ENCODE measurements at places on chromosomes 16 and 17. TPM values are rescaled to one million over a fixed set of nuclear protein-coding genes. Genes with fewer than 3 reads are reported as not detected.

GRCh38 chr16:10385725-10386516, at the start of gene ATF7IP2:
Gene ATF7IP2, plus strand, starts transcription at chr16:10386061. Its CDS starts 44,560 bp downstream, at chr16:10430621.
- peak within 1 kb of the TSS; percentile 95 for H3K27ac ChIP-seq
- no peaks in the 10 kb centered on the region for H3K4me1 ChIP-seq
- H3K4me3 ChIP-seq, result peak within 1 kb of the TSS; percentile 95
- H3K36me3 ChIP-seq, result peaks cover 11% of the 10 kb centered on the region

The CMTM2 gene
- not detected for total RNA-seq

DNA sequence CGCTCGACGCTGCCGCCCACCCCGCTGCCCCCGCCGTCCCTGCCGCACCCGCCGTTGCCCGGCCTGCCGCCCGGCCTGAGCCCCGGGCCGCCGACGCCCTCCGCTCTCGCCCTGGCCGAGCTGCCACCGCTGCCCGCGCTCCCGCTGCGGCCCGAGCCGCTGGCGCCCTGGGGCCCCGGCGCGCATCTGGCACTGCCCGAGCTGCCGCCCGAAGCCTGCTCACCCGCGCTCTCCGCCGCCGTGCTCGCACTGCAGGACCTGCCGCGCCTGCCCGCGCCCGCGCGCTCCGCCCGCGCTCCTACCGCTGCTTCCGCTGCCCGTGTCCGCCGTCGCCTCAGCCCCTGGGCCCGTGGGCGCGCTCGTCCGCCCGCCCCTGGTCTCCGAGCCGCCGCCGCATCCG, 8.4 kb upstream of the CLDN9 start:
- DNase-seq, result no peak

DNA sequence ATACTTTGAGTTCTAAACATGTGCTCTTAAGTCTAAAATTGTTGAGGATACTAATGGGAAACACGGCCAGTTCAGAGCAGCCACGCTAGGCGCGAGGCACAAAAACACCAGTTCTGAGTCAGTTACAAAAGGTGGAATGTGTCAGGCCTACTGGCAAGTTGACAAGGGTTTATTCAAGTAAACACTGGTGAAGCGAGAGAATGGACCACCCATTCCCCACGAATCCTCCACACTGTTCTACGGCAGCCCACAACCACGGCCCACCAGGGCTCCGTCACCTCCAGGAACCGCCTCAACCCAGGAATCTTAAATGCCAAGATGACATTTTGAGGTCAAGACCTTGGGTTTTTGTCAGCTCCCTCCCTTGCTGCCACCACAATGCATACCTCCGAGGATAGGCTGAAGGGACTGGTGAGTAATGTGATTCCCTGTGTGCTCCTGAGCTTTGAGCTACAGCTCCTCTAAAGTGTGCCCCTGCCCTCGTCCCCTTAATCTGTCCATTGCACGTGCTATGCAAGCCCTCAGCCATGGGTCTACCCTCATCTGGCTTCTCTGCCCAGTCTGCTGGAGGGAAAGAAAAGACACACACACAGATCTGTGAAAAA, 28.5 kb upstream of the TRAP1 start:
- no peaks in the 10 kb centered on the region for H3K4me1 ChIP-seq
- H3K27ac ChIP-seq, result no peak overlapping the region
- H3K4me3 ChIP-seq, result no peak overlapping the region
- peaks cover 92% of the 10 kb centered on the region for H3K36me3 ChIP-seq
- no peak for DNase-seq
- H3K27me3 ChIP-seq, result no peaks in the 10 kb centered on the region

- no peak overlapping the region for H3K27ac ChIP-seq
- H3K36me3 ChIP-seq, result no peaks in the 10 kb centered on the region
- H3K4me3 ChIP-seq, result no peak overlapping the region
- H3K4me1 ChIP-seq, result peaks cover 11% of the 10 kb centered on the region
Measured at GRCh38 chr17:74190154-74190553, 13.3 kb upstream of the RPL38 start.

DNA sequence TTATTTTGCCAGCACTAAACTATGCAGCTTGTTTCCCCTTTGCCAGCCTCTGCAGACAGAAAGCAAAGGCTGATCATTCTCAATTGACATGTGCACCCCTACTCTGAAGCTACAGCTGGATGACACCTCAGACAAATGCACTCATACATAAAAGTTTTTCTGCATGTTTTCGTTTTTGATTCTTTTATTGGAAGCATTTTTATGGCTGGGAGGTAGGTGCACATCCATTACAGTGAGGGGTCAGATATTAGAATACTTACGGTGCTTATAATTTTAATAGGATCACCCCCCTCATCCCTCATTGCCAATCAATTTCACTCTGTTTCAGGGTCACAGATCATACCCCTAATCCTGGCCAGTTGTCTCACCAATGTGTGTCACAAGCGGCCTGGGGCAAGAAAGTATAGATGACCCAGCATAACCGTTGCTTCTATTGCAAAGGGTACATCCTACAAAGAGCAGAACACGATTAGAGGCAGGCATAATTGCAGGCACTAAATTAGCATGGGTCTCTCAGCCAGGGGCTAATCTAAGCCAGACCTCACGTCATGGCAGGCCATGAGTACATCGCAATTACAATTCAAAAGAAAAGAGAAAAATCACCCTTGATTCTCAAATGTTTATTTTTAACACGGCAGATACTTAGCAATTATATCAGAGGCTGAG, 89.5 kb upstream of the SOX9 start:
- no peak for DNase-seq
- no peaks in the 10 kb centered on the region for H3K27me3 ChIP-seq
- H3K36me3 ChIP-seq, result no peaks in the 10 kb centered on the region
- no peak overlapping the region for H3K4me3 ChIP-seq
- no peaks in the 10 kb centered on the region for H3K4me1 ChIP-seq

- no peaks in the 10 kb centered on the region for H3K4me1 ChIP-seq
- peak; percentile 27 for DNase-seq
- H3K36me3 ChIP-seq, result no peaks in the 10 kb centered on the region
- no peak overlapping the region for H3K4me3 ChIP-seq
- H3K27me3 ChIP-seq, result no peaks in the 10 kb centered on the region
Measured at GRCh38 chr17:4913994-4914393, 11.1 kb upstream of the CHRNE start.

DNA sequence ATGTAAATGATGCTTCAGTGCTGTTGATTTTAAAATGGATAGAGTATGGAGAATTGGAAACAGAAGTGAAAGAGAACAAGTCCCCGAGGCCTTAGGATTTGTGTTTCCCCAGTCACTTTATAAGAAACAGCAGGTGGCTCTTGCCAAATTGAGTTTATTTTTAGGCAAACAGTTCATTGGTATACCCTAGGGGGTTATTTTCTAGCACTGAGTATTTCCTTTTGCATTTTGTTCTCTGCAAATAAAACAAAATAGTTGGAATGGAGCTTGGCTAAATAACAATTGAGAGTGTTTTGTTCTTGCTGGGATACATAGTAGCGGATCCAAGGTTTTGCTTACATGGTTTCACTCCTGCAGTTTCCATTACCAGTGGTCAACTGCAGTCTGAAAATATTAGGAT, 591.1 kb upstream of the C16orf82 start:
- no peak overlapping the region for H3K27ac ChIP-seq
- H3K4me1 ChIP-seq, result no peaks in the 10 kb centered on the region
- no peak overlapping the region for H3K4me3 ChIP-seq
- H3K36me3 ChIP-seq, result no peaks in the 10 kb centered on the region

GRCh38 chr16:68131813-68132706, 46.9 kb downstream of the NFATC3 start:
- H3K36me3 ChIP-seq, result no peaks in the 10 kb centered on the region
- H3K4me3 ChIP-seq, result no peak overlapping the region
- peaks cover 25% of the 10 kb centered on the region for H3K4me1 ChIP-seq
- no peak overlapping the region for H3K27ac ChIP-seq
- H3K27me3 ChIP-seq, result no peaks in the 10 kb centered on the region

DNA sequence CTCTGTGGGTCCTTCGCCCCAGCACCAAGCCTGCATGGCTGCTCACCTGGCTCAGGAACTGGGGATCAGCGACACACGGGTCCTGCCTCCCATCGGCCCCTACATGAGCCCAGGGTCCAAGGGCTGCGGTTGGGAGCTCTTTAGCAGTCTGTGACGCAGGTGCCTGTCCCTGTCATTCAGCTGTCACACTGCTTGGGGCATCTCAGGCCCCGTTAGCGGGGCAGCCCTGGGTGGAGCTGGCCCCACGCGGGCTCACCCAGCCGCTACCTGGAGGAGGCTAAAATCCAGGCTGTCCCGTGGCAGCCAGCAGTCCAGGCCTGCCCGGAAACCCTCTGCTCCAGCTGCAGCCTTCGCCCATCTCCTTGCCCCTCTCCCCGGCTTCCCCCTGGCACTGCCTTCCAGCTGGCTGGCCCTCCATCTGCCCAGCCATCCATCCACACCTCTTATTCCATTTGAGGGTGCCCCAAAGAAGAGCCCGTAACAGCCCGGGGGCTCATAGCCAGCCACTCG, 3.3 kb downstream of the GCGR start:
- H3K27me3 ChIP-seq, result peaks cover 74% of the 10 kb centered on the region
- H3K4me1 ChIP-seq, result peaks cover 9% of the 10 kb centered on the region
- no peak overlapping the region for H3K27ac ChIP-seq

The PARN gene
- 33.4 TPM for total RNA-seq

The KRTAP1-5 gene
- total RNA-seq, result not detected

The ARL5C gene
- total RNA-seq, result not detected

The TMEM114 gene
- total RNA-seq, result not detected

- H3K36me3 ChIP-seq, result peaks cover 5% of the 10 kb centered on the region
- H3K27ac ChIP-seq, result no peak overlapping the region
- H3K4me1 ChIP-seq, result peaks cover 51% of the 10 kb centered on the region
- H3K27me3 ChIP-seq, result no peaks in the 10 kb centered on the region
- H3K4me3 ChIP-seq, result no peak overlapping the region
Measured at GRCh38 chr16:54426553-54426849, 139.9 kb upstream of the IRX3 start.

- no peak overlapping the region for H3K4me3 ChIP-seq
- DNase-seq, result no peak
- H3K27me3 ChIP-seq, result peaks cover 9% of the 10 kb centered on the region
- H3K27ac ChIP-seq, result no peak overlapping the region
- peaks cover 10% of the 10 kb centered on the region for H3K4me1 ChIP-seq
- H3K36me3 ChIP-seq, result no peaks in the 10 kb centered on the region
Measured at GRCh38 chr17:81961521-81962498, 823 bp upstream of the NOTUM start.

The WWOX gene
- total RNA-seq, result 15.5 TPM

The EPX gene
- total RNA-seq, result not detected

The KRTAP2-1 gene
- not detected for total RNA-seq

DNA sequence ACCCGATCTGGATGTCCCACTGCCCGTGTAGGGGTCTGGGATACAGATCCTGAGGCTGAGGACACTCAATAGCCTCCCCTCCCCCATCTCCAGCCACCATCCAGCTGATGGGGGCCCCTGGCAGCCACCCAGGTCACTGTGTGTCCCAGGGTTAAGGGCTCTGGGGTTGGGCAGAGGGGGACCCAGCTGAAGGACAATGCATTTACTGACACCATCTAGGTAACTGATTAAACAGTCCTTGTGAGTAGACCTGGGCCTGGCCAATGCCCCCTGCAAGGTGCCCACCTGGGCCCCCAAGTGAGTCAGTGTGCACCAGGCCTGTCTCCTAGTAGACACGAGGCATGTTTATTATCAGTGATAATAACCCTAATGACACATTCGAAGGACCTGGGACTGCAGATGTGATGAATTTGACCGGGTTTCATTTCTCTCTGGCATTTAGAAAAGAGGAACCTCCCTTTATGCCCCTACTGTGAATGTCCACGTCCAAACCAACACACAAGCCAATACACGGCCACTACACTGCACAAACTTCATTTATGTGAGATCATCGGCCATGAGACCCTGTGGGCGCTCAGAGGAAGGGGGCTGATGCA, 261.9 kb upstream of the FOXF1 start:
- H3K4me3 ChIP-seq, result no peak overlapping the region
- H3K27me3 ChIP-seq, result peaks cover 100% of the 10 kb centered on the region
- no peak overlapping the region for H3K27ac ChIP-seq
- DNase-seq, result no peak
- no peaks in the 10 kb centered on the region for H3K4me1 ChIP-seq

DNA sequence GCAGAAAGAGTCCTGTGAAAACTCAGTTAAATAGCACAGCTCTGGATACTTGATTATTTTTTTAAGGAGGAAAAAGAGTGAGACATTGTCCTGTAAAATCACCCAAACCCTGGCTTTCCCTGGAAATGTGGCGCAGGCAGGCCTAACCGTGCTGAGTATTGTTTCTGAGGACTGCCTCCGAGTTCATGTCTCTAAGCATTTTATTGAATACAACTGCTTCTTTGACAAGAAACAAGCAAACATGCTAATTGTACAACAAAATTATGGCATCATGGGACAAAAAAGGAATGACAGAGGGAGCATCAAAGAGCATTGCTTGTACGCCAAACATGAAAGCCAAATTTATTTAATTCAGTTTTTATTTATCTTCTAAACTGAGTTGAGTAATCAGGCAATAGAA, 64.5 kb upstream of the HSBP1 start:
- H3K4me3 ChIP-seq, result no peak overlapping the region
- H3K4me1 ChIP-seq, result no peaks in the 10 kb centered on the region
- H3K36me3 ChIP-seq, result peaks cover 7% of the 10 kb centered on the region
- DNase-seq, result no peak
- no peak overlapping the region for H3K27ac ChIP-seq
- H3K27me3 ChIP-seq, result no peaks in the 10 kb centered on the region

DNA sequence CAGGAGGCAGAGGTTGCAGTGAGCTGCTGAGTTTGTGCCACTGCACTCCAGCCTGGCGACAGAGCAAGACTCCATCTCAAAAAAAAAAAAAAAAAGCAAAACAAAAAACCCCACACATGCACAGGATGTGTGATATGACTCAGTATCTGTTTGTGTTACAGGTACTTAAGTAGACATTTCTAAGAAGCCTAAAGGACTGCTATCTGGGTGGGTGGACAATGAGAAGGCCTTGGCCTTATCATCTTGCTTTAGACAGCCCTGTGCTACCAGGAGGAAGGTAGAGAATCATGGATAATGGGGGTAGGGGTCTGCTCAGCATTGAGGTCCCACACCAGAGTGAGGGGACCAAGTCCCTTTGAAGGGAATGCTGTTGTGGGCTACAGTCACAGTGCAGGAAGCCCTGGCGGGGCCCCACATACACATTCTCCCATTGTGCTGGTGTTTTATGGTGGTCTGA, 26.7 kb downstream of the PLD6 start:
- H3K36me3 ChIP-seq, result peaks cover 72% of the 10 kb centered on the region
- no peaks in the 10 kb centered on the region for H3K27me3 ChIP-seq
- no peak for DNase-seq
- H3K4me1 ChIP-seq, result no peaks in the 10 kb centered on the region

The NPIPB13 gene
- total RNA-seq, result 15.3 TPM

DNA sequence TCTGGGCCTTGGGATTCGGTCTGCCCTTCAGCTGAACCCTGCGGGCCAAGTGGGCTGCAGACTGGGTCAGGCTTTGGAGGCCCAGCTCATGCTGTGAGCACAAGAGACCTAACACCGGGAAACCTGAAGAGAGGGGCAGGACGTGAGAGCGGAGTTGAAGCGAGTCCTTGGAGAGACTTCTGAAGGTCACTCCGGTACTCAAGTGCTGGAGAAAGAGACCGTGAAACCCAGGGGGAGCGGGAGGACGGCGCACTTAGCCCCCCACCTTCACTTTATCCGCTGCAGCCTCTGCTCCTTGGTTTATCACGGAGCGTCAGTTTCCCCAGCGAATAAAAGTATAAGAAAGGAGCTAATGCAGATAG, 361 bp downstream of the UQCRC2 start:
- peak overlapping the region; percentile 99 for H3K27ac ChIP-seq
- DNase-seq, result no peak
- peak overlapping the region; percentile 99 for H3K4me3 ChIP-seq
- H3K27me3 ChIP-seq, result no peaks in the 10 kb centered on the region
- peaks cover 7% of the 10 kb centered on the region for H3K4me1 ChIP-seq
